ENCODE measurements at places on chromosomes 5 and 9.

GRCh38 chr9:137761032-137761431 lies 116.5 kb upstream of the CACNA1B start:
- no peak for DNase-seq

- no peak for DNase-seq
Measured at GRCh38 chr9:117697046-117697445, 7.2 kb upstream of the TLR4 start.

- DNase-seq = peak; percentile 23
Measured at GRCh38 chr9:135468854-135469521, 10.6 kb upstream of the PPP1R26 start.

DNA sequence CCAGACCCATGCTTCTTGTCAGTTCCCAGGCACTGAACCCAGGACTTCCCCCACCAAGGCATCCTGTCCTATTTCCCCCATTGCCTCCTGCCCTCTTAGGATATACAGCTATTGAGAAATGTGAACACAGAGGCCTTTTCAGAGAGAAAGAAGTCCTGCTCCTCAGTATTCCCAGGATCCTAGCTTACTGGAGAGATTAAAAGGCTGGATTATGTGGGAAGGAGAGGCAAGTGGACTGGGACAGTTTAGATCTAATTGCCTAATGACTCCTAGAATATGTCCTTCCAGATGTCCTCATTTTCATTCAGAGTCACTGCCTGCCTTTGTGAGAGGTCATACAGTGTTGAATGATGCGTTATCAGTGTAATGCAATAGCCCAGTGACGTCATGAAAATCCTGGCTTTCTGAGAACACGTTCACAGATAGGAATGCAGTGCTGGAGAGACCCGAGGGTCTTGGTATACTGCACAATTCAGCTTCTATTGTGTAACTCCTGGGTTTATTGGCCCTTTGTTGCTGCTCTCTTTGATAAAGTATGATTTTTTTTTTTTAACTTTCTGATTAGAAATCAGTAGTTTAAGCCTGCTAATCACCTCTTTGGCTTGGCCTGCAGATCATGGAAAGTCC lies 26.2 kb downstream of the WWC1 start:
- DNase-seq = no peak

GRCh38 chr9:73348471-73348870 lies 196.8 kb downstream of the ANXA1 start:
- no peak for DNase-seq

- no peak for DNase-seq
Measured at GRCh38 chr5:138468133-138468965, 3.1 kb downstream of the EGR1 start.

- no peak for DNase-seq
Measured at GRCh38 chr5:41339339-41339738, 126.0 kb upstream of the C6 start.

DNA sequence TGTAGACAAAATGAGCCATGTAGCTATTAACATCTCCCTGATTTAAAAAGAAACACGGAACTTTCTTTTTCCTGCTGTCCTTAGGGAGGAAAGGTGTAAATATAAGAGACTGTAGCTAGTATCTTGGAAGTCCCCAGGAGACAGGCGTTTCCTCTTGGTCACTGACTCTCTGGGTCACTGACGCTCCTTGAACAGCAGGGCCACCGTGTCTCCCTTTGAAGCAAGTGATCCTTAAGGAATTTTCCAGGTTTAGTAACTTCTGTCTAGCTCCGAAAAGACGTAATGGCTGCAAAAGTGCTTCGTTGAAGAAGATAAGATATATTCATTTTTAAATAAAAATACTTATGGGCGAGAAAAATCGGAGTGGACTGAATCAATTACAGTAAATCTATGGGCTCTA lies 745 bp upstream of the CLTA start:
- DNase-seq = no peak

GRCh38 chr9:1871626-1872419 lies 143.3 kb upstream of the SMARCA2 start:
- DNase-seq = no peak

DNA sequence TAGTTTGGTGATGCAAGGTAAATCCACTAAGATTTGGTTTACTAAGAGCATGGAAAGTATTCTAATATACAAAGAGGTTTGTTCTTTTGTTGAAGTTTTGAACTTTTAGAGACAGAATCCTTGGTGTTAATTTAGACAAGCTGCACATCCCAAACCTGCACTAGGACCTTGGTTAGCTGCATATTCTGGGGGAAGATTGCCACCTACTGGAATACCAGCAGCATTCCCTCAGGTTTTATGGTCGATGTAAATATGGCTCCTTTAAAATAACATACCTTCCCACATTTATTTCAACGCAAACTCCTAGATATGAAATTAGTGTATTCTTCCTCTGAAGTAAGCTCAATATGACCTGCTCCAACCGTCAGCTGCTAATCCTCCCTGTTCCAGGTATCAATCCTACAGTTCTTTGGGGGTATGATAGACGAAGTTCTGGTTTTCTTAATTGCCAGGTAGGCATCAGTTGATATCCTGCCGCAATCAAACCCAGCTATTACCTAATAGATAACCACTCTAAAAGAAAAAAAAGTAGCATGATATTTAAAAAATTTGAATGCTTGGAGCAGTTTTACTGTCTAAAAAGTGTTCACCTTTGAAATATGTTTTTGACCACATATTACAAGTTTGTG lies 624.1 kb downstream of the ISL1 start:
- no peak for DNase-seq

GRCh38 chr5:132375957-132376356 lies 6.4 kb downstream of the SLC22A5 start:
- no peak for DNase-seq

DNA sequence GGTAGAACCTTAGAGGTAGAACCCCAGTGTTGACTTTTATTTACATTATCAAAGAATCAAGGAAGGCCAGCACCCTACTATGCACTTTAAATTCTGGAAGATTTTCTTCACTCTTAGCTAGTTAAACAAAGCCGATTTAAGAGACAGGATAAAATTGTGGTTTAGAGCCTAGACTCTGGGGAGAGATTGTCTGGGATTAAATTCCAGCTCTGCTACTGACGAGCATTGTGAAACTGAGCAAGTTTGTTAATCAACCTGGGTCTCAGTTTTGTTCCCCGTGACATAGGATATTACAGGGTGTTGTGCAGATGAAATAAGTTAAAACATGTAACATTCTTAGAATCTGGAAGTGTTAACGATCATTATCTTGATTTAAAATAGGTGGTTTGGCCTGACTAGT lies 83.5 kb downstream of the FEM1C start:
- DNase-seq = no peak

DNA sequence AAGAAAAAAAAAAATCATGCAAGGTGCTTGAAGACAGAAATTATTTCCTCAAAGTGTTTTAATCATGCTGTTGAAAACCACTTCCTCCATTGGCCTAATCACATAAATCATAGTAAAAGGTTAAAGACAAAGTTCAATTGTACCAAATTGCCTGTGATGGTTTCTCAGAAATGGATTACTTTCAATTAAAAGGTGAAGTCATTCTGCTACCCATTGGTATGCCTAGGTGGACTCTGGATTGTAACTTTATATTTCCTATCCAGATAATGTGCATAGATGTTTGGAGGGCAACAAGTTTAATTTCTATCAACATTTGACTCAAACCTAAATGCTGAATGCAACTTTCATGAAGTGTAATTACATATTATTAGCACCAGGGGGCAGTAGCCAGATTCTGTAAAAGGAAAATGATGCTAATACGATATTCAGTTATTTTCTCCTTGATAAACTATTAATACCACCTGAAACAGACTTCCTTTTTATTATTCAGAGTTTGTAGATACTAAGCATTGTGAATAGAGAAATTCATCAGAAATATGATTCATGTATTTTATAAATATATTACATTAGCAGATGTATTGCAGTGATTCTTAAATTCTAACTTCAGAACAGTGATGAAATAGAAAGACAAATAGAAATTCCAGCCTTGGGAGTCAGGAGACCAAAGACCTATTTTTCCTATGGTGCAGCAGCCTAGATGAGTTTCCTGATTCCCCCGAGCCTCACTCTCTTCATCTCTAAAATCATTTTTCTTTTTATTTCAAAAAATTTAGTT lies 148.2 kb downstream of the CAAP1 start:
- no peak for DNase-seq

DNA sequence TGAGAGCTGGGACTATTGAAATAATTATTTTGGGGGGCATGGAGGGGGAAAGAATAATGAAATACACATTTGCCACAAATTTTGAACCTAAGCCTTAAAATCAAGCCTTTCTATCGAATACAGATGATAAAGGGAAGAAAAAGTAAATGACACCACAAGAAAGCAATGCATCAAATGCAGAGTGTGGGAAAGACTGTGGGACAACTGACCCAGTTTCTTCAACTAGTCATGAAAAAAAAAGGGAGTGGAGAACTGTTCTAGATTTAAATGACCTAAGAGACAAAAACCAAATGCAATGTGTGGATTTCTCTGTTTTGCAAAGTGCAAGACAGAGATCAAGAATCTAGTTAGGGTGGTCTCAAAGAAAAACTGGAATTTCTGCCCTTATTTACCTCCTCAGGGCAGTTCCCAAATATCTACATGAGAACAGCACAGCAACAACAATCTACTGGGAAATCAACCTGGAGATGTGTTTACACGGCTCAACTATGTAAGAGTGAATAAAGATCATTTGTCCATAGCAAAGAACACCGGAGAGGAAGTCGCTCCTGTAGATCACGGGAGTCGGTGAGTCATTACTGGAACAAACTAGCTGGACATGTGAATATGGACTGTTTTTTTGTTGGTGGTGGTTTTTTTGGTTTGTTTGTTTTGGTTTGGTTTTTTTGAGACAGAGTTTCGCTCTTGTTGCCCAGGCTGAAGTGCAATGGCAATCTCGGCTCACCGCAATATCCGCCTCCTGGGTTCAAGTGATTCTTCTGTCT lies 145.9 kb downstream of the DROSHA start:
- no peak for DNase-seq

DNA sequence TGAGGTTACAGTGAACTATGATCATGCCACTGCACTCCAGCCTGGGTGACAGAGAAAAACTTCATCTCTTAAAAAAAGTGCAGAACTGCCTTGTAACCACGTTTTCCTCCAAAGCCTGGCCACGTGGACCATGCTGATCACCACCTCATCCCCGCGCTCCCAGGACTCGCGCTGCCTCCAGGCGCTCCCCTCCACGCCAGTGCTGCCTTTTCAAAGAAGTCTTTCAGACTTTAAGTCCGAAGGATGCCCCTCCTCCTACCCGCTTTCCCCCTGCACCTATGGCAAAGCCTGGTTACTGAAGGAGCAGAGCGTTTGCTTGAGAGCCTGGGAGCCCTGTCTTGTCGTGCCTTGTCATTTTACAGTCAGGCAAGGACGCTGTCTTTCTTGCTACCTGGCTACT lies 43.8 kb downstream of the HABP4 start:
- no peak for DNase-seq

DNA sequence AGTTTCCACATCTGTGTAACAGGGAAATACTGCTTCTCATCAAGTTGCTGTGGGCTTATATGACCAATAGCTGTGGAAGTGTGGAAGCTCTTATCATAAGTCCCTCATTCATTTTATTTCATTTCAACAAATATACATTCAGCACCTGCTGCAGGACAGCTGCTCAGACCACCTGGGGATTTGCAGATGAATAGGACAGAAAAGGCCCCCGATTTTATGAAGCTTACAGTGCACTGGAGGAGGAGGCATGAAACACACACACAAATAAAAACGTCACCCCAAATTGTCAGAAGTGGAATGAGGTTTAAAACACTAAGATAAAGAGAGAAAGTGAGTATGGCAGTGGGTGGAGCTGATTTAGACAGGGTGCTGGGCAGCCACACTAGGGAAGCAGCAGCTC lies 107.2 kb downstream of the DRD1 start:
- DNase-seq = no peak

GRCh38 chr5:1659100-1659981 lies 135.6 kb upstream of the LPCAT1 start:
- no peak for DNase-seq

DNA sequence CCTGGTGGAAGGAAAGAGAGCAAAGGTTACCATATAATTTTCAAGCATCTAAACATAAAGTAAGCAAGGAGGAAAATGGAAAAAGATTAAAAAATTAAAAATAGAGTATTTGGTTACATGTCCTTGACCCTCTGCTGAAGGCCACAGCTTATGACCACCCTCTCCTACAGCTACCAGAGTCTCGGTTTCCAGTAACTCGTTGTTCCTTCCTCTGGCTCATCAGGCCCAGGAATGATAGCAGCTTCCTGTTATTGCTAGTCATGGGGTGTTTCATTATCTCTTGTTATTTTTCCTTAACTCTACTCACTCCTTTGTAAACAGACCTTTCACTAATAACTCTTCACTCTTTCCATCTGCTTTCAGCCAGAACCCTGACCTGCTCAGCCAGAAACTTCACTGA lies 102.2 kb downstream of the YTHDC2 start:
- DNase-seq = no peak

GRCh38 chr9:80957801-80958200 lies 731.5 kb downstream of the TLE1 start:
- no peak for DNase-seq

GRCh38 chr5:125011947-125012346 lies 265.5 kb upstream of the ZNF608 start:
- DNase-seq = no peak

GRCh38 chr5:32018476-32019436 lies 155.4 kb downstream of the GOLPH3 start:
- no peak for DNase-seq

DNA sequence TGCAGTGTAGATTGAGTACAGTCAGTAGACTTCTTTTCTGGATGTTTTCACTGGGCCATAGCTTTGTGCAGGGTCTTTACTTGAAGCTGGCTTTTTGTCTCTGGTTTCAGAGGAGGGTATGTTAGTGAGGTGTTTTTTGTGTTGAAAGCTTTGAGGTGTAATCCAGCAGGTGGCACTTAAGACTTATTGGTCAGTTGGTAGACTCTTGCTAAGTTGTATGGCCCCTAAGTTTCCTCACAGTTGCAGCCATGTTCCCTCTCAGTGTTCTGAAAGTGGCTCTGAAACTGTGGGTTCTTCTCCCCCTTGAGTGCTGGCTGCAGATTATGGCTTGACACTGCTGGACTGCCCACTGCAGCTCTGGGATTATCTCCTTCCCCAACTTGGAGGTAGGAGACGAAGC lies 55.7 kb upstream of the SLC44A1 start:
- DNase-seq = no peak

DNA sequence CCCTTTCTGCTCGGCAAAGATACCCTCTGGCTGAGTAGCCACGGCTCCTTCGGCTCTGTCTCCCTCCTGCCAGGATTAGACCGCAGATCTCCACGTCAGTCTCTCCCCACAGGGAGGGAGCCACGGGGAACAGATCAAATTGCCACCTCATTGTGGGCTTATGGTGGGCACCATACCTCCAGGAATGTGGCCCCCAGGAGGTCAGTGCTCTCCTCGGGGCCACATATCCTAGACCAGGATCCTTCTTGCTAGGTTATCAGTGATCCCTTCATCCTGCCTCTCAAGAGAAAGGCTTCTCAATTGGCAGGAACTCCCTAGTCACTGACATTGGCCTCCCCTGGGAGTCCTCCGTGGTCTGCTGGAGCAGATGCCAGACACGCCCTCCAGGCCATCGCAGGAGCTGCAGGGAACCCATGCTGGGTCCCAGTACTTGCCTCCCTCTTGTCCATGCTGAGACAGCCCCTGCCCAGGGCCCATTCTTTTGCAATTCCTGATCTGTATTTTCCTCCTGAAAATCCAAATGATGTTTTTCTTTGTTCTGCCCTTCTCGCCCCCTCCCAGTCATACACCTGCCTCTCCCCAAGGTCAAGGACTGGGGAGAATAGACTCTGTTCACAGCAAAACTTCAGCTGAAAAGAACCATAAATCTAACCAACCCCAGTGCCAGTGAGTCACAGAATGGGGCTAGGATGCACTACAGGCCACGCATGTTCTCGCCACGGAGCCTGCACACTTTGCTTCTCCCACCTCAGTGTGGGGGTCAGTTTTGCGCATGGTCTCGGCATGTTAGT lies 31.6 kb upstream of the ENHO start:
- no peak for DNase-seq

- no peak for DNase-seq
Measured at GRCh38 chr5:85049020-85049419, 664.3 kb upstream of the EDIL3 start.

Measured in T-helper 2 cell (primary cell).